ENCODE measurements at places on chromosomes 11 and 22.

DNA sequence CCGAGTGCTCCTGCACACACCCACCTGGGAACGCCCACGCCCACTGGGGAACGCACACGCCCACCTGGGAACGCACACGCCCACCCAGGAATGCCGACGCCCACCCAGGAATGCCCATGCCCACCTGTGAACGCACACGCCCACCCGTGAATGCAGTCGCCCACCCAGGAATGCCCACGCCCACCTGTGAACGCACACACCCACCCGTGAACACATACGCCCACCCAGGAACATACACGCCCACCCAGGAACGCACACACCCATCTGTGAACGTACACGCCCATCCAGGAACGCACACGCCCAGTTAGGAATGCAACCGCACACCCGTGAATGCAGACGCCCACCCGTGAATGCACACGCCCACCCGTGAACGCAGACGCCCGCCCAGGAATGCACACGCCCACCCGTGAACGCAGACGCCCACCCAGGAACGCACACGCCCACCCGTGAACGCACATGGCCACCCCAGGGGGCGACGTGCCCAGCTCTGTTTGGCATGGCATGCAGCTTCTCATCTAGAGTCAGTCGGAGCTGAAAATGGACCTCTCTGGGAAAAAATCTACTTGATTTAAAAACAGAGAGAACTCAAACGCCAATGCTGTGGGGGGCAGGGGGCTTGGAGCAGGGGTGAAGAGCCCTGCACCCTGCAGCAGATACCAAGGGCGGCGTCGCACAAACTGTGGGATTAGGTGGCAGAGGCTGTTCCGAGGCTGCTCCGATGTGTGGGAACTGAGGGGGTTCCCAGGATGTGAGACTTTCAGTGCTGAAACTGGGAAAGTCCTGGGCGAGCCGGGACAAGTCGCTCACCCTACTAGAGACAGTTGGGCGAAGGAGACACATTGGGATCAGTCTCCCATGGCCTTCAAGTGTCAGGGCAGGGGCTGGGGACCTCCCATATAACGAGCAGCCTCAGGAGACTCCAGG is 83.3 kb downstream of the MYEOV start:
- DNase-seq = no peak

DNA sequence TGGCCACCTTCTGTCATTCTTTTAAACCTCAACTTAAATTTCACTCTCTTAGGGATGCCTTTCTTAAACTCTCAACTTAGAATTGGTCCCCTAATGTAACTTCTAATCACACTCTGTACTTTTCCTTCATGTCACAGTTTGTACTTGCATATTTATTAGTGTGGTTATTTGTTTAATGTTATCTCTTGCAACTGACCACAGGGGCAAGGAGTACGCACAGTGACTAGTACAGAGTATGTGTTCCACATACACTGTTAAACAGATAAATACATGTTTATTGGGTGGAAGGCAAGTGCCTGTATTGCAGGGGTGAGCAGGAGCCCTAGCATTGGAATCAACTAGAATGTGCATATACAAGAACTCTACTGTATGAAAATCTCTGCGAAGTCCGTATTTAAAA is 554.0 kb downstream of the INSC start:
- no peak for DNase-seq

DNA sequence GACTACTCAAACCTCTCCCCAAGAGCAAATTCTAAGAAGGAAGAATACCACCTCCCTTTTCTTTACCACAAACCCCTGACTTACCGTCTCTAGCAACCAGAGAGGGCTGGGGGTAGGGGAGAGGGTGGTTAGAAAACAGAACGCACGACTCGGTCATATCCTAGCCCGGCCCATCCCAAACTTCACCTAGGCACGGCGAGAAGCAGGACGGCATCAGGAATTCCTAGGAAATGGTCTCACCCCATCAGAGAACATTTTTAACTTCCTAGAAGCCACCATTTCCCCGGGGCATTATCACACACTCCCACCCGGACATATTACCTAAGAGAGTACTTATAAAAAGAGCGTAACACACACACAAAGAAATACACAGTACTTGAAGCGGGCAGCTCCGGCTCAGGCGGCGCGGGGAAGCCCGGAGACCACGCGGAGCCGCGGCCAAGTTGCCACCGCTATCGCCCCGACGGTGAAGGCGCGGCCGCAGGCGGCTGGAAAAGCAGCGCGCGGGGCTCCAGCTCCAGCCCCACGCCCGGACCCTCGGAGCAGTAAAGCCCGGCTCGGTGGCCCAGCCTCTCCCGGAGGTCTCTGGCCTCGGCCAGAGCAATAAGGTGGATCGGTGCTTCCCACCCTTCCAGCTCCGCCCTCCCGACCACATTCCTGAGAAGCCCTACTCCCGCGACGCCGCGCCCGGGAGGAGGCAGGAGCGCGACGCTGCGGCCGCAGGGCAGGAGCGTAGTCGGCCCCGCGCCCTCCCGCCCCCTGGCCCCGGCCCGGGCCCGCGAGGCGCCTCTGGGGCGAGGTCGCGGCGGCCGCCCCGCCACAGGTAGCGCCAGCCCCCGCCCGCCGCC is 878 bp downstream of the RRAS2 start:
- DNase-seq = no peak

GRCh38 chr11:86802601-86803051 is 2.3 kb downstream of the PRSS23 start:
- no peak for DNase-seq

GRCh38 chr11:132142121-132142520 is 771.7 kb downstream of the NTM start:
- no peak for DNase-seq

GRCh38 chr11:76839311-76839710 is 21.4 kb upstream of the ACER3 start:
- no peak for DNase-seq

DNA sequence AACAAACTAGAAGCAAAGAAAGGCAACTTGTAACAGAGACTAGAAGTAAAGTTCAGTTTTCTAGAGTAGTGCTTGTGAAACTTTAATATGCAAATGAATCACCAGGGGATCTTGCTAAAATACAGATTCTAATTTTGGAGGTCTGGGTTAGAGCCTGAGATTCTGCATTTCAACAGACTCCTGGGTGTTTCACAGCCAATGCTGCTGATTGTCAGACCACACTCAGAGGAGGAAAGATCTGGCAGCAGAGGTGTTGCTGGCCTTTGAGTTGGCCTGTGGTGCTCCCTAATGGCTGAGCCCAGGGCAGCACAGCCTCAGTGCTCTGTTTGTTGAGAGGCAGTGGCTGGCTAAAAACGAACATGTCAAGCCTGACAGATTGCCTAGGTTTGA is 5.4 kb downstream of the CRY2 start:
- DNase-seq = no peak

DNA sequence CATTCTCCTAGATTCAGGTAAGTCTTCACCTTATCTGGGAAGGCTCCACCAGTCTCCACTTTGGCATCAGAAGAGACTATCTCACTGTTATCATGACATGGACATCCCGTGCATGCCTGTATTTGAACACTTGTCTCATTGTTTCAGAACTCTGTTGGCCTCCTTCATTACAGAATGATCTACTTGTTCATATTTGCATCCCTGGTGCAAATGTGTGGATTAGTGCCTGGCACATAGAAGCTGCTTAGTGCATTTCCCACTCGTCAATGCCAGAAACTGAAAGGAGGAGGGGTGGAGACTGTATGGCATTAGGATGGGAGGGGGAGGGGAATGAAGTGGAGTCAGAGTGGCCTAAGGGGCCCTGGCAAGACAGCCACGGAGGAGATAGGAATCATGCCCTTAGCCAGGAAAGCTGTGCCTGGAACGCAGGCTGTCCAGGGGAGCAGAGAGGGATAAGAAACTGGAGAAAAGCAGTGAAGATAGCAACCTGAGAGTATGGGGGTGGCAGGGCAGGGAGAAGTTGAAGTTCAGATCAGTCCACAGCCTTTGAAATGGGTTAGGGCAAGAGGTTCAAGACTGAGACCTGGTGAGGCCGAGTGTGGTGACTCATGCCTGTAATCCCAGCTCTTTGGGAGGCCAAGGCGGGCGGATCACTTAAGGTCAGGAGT is 53.8 kb upstream of the CAPRIN1 start:
- DNase-seq = no peak

- no peak for DNase-seq
Measured at GRCh38 chr11:82831364-82831763, 68.9 kb downstream of the PRCP start.

DNA sequence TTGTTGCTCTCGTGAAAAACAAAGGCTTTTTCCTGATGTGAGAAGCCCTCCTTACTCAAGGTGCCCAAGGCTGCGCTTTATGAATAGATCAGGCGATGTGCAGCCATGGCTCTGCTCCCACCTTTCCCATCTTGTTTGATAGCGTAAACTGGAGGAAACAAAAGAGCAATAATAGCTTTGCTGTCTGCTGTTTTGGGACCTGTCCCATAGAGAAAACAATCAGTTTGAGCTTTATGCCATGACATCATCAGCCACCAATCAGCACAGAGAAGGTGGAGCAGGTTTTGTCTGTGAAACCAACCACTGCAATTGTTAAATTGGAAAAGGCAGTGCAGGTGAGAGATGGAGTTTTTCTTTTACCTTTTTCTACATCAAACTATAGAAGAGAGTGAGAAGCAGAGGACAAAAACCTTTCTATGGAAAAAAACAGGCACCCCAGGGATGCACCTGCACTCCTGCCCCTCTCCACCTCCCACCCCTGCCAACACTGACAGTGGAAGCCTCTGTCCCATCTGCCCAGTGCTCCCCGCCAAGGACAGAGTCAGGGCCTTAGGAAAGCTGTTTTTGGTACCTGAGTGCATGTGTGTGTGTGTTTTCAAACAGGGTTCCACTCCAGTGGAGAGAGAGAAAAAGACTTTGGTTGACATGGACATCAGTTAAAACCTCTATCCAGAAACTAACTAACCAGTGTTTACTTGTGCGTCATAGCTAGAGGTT is 80.7 kb downstream of the MICAL3 start:
- DNase-seq = no peak

DNA sequence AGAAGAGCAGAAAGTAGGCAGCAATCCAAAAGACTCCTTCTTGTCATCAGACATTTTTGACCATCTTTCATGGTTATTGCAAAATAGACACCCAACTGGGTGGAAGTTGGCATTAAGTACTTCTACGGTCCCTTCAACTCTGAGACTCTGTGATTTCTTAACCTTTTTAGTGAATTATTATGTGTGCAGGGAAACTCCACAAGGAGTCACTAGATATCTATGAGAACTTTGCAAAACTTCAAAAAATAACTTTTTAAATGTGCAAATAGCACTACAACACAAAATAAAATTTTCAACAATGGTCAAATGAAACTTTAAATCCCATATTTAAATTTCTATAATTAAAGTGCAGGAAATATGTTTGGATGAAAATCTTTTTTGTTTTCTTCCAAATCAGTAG is 88.7 kb downstream of the SLC17A6 start:
- no peak for DNase-seq

DNA sequence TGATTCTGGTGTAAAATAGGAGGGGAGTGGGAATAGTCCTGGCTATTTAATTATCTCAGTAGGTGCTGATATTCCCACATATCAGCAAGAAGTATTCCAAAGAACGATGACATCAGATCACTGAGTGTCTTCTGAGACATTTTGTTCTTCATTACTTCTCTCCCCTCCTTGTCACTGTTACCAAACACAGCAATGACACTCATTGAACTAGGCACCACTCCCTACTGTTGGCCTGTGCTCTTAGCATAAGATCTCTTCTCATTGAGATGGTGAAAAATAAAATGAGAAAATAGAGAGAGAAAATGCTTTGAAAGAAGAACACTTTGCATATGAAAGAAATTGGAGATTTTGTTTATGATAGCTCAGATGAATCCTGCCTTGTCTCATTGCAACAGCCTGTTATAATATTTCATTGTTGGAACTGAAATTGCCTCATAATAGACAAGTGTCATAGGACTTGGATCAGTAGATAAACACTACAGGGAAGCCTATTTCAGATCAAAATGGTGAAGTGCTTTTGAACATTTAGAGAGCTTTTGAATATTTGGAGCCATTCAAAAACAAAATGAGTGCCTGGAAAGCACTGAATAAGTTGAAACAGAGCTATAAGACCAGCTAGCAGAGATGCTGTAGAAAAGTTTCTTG is 11.3 kb upstream of the ETS1 start:
- no peak for DNase-seq

GRCh38 chr11:43649921-43650320 is 30.6 kb upstream of the HSD17B12 start:
- no peak for DNase-seq

GRCh38 chr11:113440816-113441215 is 34.4 kb downstream of the DRD2 start:
- DNase-seq = no peak

DNA sequence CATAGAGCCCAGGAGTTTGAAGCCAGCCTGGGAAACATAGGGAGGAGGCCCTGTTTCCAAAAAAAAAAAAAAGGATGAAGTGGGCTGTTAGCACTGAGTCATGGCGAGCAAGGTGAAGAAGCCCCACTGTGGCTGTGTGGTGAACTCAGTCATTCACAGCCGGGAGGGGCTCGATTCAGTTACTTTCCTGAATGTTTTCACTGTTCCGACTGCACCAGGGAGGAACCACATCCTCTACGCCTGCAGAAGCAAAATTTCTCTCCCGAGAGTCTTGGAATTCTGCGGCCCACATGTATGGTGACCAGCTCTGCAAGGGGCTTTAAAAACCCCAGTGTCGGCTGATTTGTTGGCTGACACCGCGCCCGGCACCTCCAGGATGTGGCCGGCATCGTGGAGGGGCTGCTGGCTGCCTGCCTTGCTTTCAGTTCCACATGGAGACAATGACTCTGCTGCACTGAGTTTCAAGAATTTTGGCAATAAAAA is 27.8 kb upstream of the GRAMD4 start:
- no peak for DNase-seq

DNA sequence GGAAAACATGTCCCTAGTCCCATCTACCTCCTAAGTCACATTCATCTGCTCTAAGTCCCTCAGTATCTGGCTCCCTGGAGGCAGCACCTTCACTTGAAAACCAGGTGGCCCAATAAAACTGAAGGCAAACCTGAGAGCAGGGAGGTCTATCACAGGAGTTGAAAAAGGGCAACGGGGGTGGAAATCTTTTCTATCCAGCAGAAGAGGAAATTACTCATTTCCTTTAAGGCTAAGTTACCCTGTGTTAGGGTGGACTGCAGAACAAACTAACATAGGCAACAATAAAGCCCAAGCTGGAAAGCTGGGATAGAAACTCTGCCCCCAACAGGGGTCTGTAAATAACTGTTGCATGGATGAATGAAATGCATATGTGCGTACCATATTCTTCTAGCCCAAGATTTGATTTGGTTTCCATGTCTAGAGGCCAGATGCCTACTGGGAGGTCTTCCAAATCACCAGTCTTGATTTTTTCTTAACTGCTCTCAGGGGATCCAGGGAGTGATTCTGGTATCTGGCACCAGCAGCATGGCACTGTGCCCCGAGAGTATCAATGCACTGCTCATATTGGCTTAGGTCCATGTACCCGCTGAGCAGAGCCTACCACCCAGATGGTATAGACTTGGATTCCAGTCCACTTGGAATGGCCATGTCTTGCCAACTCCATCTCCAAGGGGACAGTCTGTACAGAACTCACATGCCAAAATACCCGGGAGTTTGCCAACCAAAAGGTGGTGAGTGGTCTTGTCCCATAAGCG is 350.0 kb upstream of the NCAM1 start:
- no peak for DNase-seq

- no peak for DNase-seq
Measured at GRCh38 chr11:14334893-14335292, 24.1 kb downstream of the RRAS2 start.

Measured in NCI-H2081 treated with DMSO at 0.1 percent for 48 hours (cell line).